ENCODE measurements at places on chromosomes 1 and 21.

GRCh38 chr1:19973616-19974015 is 5.8 kb downstream of the PLA2G2A start:
- no peak for DNase-seq

DNA sequence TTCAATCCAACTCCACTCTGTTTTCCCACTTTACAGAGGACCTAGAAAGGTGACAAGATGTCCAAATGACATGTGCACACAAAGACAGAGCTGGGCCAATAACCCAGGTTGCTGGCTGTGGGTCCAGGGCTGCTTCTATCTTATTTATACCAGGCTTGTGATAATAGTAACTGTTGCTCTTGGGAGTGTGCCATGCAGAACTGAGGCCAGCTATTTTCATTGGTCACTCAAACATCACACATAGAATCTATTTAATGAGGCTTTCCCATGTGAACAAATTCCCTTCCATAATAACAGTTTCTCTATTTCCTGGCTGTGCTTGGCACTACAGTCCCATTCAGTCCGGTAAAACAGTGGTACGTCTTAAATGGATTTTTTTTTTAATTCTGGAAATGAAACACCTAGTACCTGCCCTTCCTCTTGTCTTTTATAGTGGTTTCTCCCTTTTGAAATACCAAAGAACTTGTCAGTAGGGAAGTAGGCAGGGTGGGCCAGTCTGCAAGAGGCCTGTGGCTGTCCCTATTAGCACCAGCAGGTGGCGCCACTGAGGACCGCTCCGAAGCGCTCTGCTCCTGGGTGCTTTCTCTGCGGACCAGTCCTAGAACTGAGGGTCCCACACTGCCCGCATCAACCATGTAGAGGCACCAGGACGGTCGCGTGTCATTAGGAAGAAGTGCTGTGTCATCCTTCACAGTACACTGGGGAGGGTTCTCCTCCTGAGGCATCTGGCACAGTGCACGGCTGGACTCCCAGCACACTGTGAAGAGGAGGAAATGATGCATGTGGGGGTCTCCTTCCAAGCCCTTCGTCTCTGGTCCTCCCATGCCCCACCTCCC is 52.1 kb downstream of the GPR161 start:
- DNase-seq: peak; percentile 31

DNA sequence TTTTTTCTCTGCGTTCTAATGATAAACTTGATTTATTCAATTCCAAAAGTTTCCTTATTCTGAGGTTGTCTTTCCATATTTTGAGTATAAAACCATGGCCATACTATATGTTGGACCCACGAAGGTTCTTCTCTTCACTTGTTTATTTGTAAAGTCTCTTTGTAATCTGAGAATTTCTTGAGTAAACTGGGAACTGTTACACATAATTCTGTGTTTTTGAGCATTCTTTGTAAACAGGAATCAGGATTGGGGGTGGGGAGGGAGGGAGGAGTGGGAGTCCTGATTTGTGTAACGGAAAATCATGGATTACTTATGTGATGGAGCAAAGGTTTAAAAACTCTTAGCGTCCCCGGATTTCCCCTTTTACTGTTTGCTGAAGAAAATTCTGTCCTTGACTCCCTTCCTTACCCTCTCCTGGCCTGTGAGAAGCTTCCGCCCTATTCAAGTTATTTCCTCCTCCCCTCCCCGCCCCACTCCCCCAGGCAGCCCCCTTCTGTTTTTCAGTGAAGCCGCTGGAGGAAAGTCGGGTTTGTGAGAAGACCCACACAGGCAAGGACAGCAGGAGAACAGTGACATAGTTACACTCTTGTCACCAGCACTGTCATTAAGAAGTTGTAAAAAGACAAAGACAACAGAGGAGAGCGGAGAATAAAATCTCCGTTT is 6.4 kb upstream of the NBPF11 start:
- DNase-seq: no peak

DNA sequence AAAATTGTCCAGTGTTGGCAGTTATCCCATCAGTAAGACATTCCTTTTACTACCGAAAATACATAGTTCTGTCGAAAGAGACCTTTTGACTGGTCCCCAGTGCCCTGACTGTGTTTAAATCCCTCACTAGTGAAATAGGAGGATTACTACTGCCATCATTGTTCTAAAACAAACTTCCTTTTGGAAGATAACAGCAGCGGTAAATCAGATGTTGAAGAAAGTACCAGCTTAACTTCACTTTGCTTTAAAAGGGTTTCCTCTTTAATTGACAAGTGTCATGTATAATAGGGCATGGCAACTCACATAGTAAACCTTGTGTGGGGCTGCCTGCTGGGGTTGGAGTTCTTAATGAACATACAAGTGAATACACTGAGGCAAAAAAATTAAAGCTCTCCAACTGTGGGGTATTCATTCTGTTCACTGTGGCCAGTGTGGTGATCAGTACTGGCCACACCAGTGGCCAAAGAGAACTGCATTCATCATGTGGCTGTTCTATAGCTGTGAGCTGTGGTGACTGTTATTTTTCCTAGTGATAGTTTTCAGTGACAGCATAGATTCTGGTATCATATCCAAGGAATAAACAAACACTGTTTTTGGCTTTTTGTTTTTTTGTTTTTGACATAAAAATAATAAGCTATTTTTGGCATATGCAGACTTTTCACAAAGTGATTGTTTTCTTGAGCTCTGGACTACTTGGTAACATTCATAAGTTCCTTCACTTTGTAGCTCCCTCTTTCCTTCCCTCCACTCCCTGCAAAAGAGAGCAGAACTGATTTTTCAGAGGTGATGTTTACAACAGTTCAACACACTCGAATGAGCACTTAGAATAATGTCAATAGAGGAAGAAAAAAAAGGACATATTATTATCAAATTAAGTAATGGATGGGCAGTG is 74.5 kb downstream of the NFIA start:
- no peak for DNase-seq

DNA sequence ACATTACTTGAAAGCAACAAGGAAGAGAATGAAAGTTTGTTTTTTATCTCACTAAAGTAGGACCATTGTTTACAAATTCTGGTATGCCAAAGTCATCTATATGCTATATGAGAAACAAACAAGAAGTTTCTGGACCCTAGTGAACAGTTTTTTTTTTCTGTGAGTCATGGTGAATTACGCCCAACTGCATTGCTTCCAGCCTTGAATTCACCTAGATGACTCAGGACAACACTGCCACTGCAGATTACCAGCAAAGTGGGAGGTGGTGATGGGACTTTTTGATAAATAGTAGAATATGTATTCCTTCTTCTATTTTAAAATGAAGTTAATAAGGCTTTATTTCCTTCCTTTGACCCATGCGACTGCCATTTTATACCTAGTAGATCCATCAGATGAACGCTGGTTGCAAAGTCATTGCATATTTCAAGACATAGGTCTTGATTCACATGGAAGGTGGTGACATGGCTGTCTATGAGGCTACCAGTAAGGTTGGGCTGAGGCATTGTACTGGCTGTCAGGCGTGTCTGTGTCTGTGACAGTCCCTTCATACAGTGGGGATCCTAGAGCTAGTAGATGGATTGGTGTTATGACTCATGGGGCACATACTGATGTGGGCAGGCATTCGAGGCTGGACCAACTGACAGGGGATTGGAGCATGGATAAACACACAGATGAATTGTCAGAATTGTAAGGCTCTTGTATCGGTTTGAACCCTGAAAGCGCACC is 49.1 kb upstream of the APOBEC4 start:
- no peak for DNase-seq

DNA sequence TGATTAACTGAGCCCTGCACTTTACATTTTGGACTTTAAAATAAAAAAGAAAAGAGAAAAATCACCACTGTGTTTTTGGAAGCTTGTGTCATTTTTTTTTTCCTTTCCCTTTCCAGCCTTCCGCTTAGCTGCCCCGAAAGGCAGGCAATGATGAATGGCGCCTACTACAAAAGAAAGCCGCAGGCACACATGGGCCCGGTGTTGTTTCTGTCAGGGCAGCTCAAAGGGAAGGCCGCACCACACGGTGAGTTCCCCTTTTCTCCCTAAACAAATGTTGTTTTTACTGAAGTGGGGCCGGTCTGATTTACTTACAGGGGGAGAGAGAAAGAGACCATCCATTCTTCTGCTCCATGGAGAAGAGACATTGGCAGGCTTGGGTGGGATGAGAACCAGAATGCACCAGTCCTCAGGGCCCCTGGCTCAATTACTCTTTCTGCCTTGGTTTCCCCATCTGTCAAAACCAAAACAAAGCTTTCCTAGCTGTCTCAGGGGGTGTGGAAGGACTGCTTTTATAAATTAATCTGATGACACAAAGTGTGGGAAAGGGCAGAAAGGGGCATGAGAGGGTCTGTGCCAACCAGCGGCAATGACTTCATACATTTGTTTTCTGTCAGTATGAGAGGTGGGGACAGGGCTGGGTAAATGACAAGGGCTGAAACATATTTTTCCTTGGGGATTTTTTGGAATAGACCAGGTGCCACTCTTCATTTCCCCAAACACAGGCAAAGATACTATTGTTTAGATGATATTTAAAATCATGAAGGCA is 91.4 kb upstream of the PLXNA2 start:
- no peak for DNase-seq

- DNase-seq: no peak
Measured at GRCh38 chr21:38459490-38459889, 38.8 kb downstream of the ERG start.

DNA sequence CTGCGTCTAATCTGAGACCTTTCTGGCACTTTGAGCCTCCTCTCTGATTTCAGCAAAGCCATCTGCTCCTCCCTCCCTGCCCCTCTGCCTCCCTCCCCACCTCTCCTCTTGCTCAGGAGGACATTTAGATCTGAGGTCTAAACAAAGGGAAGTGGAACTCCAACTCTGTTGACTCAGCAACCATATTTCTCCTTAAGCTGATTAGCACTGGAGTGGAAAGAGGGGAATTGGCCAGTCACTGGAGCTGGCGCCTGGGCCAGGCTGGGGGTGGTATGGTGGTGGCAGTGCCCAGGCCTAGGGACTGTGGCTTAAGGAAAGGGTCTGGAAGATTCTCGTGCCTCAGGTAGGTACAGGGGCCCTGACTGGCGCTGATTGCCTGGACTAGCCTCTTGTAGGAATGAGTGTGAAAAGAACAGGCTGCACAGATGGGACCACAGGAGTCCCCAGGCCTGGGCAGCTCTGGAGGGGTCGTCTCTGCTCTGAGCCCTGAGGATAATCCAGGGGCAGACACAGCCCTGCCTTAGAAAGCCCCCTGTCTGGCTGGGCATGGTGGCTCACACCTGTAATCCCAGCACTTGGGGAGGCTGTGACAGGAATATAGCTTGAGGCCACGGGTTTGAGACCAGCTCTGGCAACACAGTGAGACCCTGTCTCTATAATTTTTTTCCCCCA is 11.9 kb downstream of the SH2D2A start:
- no peak for DNase-seq

DNA sequence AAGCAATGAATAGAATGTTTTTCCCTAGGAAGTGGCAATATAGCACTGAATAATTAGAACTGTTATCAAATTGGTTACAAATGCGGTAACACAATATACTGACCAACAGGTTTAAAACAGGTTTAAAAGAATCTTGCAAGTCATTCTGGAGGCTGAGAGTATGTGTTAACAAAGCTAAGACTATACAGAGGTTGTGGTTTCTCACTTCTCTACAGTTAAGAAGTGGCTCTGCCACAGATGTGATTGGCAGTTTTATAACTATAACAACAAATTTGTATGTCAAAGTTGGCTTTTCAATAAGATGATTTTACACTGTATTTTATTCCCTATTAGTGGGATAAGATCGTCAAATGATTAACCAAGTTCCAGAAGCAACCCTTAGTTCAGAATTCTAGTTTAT is 7.1 kb downstream of the ANGEL2 start:
- DNase-seq: no peak

DNA sequence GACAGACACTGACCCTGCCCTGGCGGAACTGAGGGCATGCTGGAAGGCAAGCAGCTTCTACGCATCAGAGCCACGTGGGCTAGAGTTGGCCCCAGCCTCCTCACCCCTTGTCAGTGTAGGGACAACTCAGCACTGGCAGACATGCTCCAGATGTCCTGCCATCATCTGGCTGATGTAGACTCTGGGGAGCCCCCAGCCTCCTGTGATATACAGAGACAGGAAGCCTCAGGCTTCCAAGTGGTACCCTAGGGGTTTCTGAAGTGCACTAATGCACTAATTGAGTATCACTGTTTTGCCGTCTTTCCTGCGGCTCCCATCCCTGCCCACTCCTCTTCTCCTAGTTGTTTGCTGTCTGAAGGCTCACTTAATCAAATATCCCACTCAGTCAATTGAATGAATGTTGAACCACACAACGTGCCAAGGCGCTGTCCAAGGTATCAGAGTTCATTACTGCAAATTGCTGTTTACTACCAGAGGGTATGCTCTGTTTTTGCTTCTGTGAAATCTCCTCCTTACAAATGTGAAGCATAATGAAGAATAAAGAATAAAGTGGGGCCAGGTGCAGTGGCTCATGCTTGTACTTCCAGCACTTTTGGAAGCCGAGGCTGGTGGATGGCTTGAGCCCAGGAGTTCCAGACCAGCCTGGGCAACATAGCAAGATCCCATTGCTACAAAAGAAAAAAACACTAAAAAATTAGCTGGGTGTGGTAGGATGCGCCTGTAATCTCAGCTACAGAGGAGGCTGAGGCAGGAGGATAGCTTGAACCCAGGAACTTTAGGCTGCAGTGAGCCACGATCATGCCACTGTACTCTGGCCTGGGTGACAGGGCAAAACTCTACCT is 76.4 kb upstream of the ZBTB18 start:
- DNase-seq: no peak

DNA sequence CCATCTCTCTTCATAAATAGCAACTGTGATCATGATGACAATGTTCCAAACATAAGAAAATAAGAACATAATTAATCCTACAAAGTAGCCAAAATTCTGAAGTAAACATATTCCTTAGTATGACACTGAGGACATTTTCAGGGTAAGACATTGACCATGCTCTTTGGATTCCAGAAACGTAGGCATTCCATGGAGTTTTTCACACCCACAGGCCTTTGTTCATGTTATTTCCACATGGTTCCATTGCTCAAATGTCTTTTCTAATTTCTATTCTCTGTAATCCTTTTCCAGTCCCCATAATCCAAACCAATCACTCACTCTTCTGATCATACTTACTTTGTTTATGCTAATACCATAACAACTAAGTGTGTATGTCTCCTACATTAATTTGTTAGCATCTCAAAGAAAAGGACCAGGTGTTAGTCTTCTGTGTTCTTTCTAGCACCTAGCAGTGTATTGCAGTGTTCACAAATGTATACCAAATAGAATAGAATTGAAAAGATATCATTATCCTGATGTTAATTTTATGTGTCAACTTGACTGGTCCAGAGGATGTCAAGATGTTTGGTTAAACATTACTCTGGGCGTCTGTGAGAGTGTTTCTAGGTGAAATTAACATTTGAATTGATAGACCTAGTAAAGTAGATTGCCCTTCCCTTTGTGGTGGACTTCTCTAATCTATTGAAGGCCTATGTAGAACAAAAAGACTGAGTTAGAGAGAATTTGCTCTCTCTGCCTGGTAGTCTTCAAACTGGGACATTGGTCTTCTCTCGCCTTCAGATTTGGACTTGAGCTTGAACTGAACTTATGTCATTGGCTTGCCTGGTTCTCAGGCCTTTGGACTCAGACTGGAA is 516.6 kb downstream of the PTPRC start:
- DNase-seq: no peak
